ENCODE measurements at places on chromosomes 1 and 21. TPM values are rescaled to one million over a fixed set of nuclear protein-coding genes. Genes with fewer than 3 reads are reported as not detected.

DNA sequence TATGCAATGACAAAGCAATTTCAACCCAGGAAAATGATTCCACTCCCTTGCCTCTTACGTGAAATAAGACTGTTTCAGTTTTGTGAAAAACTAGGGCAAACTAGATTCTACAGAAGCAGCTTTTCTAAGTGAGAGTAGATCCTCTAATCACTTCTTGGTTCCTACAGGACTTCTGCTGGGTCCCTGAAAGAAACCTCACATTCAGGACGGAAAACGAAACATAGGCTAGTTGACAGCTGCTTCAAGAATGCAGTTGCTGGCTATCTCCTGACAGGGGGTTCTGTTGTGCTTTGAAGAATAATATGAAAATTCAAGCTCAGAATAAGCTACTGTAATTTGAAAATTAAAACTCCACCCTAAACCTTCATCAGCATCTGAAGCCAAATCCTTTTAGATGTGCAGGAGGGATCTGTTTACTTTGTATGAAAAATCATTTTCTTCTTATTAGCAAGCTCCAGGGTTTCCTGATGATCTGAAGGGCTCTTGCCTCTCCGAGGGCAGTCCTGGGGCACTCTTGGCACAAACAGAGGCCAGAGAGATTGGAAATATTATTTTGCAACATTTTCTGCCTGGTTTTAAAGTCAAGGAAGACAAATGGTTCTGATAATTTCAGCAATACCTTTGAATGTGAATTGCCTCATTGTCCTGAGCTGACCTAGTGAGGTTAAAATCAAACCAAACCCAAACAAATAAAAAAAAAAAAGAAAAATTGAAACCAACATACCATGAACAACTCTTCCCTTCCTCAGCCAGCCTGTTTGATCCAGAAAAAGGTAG lies 55.0 kb downstream of the NTMT2 start:
- DNase-seq: no peak
- H3K27me3 ChIP-seq: no peaks in the 10 kb centered on the region
- H3K4me3 ChIP-seq: no peak overlapping the region
- H3K27ac ChIP-seq: peak overlapping the region; percentile 12
- H3K36me3 ChIP-seq: no peaks in the 10 kb centered on the region
- H3K4me1 ChIP-seq: peaks cover 29% of the 10 kb centered on the region

- no peak for DNase-seq
- H3K27me3 ChIP-seq: no peaks in the 10 kb centered on the region
- H3K27ac ChIP-seq: no peak overlapping the region
Measured at GRCh38 chr1:245099401-245099800, 55.4 kb upstream of the KIF26B start.

Gene PGLYRP4
- not detected for total RNA-seq

Gene ACADM
- total RNA-seq: 37.1 TPM

GRCh38 chr1:33609739-33610138 lies 137.3 kb downstream of the ZSCAN20 start:
- H3K27me3 ChIP-seq: peaks cover 7% of the 10 kb centered on the region
- peak; percentile 7 for DNase-seq
- no peaks in the 10 kb centered on the region for H3K4me1 ChIP-seq
- no peaks in the 10 kb centered on the region for H3K36me3 ChIP-seq
- no peak overlapping the region for H3K27ac ChIP-seq
- no peak overlapping the region for H3K4me3 ChIP-seq

GRCh38 chr21:35328856-35329455 lies 279.9 kb upstream of the RUNX1 start:
- no peaks in the 10 kb centered on the region for H3K36me3 ChIP-seq
- peaks cover 28% of the 10 kb centered on the region for H3K4me1 ChIP-seq

DNA sequence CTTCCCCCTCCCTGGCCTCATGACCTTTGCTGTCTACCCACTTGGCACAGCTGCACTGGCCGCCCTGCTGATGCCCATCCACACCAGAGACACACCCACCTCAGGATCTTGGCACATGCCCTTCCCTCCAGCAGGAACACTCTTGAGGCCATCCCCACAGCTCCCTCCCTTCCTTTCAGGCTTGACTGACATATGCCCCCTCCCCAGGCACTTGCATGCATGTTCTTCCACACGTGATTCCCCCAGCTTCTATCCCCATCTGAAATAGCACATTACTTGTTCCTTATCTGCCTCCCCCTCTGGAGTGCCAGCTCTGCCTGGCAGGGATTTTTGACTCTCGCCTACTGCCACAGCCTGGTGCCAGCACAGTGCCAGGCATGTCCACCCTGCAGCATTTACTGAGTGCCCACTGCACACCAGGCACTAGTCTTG lies 98.5 kb upstream of the SLC25A33 start:
- H3K27me3 ChIP-seq: no peaks in the 10 kb centered on the region
- H3K4me1 ChIP-seq: peaks cover 80% of the 10 kb centered on the region
- DNase-seq: no peak
- H3K4me3 ChIP-seq: no peak overlapping the region
- no peaks in the 10 kb centered on the region for H3K36me3 ChIP-seq

Data from osteocyte (in vitro differentiated cells).